NCI-H2171 (cell line): ENCODE measurements at places on chromosomes 2 and 18.
A peak's percentile ranks its signal among the peaks of the same experiment; 100 is the strongest.

DNA sequence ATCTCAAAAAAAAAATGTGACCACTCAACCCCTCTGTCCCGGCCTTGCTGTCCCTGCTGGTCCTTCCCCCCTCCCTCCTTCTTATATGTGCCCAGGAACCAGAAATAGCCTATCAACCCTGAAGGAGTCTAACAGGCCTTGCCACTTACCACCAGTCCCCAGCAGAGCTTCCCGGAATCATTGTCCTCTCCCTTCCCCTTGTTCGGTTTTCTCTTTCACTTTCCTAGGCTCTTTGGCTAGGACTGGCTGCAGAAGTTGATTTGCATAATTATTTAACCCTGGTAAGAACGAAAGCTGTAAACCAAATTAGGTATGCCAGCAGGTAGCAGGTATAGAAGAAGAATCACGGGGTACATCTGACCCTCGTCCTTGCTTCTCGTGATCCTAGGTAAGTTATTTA, 72.6 kb upstream of the ZNF532 start:
- no peak for DNase-seq

DNA sequence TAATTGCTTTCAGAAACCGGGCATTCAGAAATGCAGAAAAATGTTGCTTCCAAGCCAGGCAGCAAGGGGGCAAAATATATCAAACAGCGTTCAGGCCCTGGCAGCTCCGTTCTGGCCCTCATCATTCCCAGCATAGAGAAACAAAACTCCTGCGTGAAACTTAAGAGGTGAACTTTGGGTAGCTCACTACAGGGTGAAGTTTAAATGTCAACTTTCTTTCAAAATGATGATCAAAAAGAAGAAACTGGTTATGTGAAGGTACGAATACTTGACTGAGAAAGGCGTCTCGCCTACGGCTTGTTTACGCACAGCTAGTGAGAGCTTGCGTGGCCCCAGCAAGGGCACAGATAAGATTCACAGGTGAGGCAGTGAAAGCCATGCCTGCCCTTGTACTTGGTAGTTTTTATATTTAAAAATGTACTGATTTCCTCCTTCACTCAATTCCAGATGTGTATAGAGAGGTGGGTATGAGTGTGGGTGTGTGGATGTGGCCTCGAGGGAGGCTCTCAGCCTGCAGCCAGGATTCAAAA, 127.5 kb downstream of the NFATC1 start:
- DNase-seq = no peak

DNA sequence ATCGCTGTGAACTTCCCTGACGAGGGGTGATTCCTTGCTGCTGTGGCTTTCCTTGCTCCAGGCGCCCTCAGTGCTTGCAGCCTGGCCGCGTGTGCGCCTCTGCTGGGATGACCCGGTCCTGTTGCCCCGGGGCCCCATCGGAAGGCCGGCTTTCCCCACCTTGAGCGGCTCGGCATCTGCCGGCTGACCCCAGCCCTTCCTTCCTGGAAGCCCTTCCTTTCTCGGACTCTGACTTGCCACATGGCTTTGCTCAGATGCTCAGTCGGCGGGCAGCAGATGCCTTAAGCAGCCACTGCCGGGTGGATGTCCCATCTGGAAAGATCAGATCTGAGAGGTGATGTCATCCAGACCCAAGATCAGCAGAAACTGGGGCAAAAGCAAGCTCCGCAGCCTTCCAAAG, 100.5 kb upstream of the ODC1 start:
- no peak for DNase-seq

DNA sequence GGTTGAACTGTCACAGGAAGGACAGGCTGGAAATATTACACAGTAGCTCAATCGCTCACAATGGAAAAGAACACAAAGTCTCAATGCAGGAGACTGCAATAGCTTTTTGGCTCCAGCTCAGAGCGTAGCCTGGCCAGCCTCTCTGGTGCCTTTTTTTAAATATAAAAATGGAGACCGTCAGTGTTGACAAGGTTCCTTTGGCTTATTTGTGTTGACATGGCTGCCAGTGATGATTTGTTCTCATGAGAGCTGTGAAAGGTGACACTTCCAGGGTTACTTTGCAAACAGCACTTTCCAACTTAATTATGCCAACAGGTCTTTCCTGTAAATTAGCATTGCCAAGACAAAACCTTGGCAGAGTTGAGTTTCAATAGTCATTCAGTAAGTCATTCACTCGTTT, 70.8 kb downstream of the KCNE4 start:
- DNase-seq = no peak

GRCh38 chr18:42157878-42158277, 202.8 kb downstream of the PIK3C3 start:
- DNase-seq = peak; percentile 32
